Activated naive CD4-positive, alpha-beta T cell treated with anti-CD3 and anti-CD28 coated beads, Interleukin-2, amount 50 U/mL, for 72 hours (primary cell): ENCODE measurements at places on chromosomes 12 and 14. TPM values are rescaled to one million over a fixed set of nuclear protein-coding genes. Genes with fewer than 3 reads are reported as not detected.

APOF gene
- total RNA-seq = not detected

OASL gene
- 2.6 TPM for total RNA-seq

CLEC1A gene
- not detected for total RNA-seq

KRT72 gene
- total RNA-seq = 7.7 TPM

FGF6 gene
- not detected for total RNA-seq

PRH2 gene
- not detected for total RNA-seq
